ENCODE measurements at places on chromosomes 1 and 21.

GRCh38 chr1:212215910-212216309 is 69.3 kb upstream of the PPP2R5A start:
- DNase-seq: no peak

GRCh38 chr1:6098303-6099215 is 52.9 kb downstream of the KCNAB2 start:
- no peak for DNase-seq

DNA sequence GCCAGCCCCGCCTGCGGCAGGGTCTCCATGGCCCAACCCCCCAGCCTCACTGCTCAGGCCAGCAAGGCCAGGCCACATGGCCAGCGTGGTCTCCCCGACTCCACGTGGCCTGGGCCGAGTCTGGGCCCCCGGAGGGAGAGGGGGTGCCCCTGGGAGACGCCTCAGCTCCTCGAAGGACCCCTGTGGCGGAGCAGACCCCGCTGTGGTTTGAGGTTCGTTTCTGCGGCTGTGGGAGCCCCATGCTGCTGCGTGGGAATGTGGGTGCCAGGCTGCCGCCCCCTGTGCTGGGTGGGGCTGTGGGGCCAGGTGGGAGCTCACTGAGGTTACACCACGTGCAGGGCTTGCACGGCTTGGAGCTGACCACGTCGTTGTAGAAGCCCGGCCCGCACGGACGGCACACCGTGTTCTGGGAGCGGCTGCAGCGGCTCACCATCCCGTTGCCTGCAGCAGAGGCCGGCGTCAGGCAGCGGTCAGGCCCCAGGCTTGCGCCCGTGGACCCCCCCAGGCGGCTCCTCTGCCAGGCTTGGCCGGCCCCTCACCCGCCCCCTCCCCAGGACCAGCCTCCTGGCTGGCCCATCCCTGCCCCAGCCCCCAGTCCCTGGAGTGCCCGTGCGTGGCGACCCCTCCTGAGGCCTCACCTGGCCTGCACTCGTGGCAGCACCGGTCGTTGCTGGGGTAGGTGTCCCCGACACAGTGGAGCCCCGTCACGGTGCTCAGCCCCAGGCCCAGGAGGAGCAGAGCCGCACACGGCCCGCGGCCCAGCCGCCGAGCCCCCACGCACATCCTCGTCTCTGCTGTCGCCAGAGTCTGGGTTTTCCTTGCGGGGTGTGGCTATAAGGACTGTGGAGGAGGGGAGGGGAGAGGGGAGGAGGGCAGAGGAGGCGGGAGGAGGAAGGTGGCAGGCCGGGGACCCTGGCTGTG is at the start of gene TNFRSF4:
TNFRSF4 (minus strand) TSS at position 809 of the 921 bp plus-strand sequence; CDS start at position 783, 26 bp downstream.
- DNase-seq: no peak

DNA sequence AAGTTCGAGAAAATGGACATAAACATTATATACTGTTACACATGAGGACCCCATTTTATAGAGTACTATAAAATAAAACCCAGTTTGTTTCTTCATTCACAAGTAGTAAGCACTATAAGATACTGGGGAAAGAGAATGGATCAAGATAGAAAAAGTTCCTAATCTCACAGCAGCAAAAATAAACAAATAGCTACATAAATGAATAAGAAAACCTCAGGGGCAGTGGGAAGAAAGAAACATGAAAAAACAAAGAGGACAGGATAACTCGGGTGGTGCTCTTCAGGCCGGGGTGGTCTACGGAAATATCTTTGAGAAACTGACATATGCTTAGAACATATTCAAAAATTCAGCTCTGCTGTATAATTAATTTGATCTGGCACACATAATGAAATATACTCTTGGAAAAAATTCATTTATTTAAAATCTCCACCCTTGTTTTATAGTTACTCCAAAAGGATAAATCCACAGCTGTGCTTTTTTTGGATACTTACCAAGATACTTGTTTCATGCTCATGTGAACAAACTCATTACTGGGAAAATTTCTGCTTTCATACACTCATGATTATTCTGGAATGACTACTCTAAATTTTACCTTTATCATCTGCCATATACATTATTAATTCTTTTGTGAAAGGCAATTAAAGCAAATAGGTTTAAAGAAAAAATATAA is 20.0 kb downstream of the CEP170 start:
- no peak for DNase-seq

- DNase-seq: no peak
Measured at GRCh38 chr1:42175314-42176054, 10.9 kb upstream of the GUCA2A start.

All from activated CD4-positive, CD25-positive, alpha-beta regulatory T cell treated with anti-CD3 and anti-CD28 coated beads, Interleukin-2, amount 50 U/mL, for 16 hours (primary cell).